ENCODE measurements at places on chromosomes 3 and 15.

- no peak for DNase-seq
Observed at GRCh38 chr3:16441371-16441875, 72.1 kb downstream of the RFTN1 start.

- DNase-seq, result no peak
Observed at GRCh38 chr3:188171682-188172467, 17.9 kb downstream of the LPP start.

DNA sequence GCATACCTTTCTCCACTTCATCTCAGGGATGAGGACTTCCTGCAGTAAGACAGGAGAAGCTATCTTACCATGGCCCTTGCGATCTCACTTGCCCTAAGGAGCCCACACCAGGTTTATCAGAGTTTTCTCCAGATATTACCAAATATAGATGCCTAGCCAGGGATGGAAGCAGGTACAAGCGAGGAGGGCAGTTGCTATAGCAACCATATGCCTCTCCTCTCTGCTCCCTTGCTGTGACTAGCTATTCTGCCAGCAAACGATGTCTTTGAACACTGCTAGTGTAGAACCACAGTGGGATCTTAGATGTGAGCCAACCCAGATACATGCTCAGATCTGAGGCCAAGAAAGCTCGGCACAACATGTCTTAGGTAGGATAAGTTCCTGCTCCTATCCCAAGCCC is 33.9 kb downstream of the GRAMD2A start:
- no peak for DNase-seq

DNA sequence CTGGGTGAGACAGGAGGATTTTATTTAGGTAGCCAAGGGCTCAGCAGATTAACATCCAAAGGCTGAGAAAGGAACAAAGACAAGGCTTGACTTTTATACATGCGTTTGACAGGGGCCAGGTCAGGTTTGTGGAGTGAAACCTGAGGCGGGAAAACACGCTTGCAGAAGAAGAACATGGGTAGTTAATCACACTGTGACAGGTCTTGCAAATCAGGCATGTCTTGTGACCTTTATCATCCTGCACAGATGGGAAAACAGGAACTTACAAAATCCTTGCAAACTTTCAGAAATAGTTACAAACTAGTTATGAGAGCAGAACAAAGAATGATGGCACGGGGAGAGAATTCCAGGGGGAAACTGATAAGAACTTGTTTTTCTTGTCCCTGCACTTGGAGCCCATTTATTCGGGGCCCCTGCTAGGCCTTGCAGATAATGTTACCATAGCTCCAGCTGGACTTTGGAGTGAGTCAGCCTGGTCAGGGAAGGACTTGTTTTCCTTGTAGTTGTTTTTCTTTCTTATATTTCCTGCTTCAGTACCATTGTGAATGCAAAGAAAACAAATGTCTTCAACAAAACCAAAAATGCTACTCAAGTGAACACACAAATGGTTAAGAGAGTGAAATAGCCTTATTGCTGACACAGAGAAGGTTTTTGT is 965.9 kb upstream of the ROBO1 start:
- no peak for DNase-seq

DNA sequence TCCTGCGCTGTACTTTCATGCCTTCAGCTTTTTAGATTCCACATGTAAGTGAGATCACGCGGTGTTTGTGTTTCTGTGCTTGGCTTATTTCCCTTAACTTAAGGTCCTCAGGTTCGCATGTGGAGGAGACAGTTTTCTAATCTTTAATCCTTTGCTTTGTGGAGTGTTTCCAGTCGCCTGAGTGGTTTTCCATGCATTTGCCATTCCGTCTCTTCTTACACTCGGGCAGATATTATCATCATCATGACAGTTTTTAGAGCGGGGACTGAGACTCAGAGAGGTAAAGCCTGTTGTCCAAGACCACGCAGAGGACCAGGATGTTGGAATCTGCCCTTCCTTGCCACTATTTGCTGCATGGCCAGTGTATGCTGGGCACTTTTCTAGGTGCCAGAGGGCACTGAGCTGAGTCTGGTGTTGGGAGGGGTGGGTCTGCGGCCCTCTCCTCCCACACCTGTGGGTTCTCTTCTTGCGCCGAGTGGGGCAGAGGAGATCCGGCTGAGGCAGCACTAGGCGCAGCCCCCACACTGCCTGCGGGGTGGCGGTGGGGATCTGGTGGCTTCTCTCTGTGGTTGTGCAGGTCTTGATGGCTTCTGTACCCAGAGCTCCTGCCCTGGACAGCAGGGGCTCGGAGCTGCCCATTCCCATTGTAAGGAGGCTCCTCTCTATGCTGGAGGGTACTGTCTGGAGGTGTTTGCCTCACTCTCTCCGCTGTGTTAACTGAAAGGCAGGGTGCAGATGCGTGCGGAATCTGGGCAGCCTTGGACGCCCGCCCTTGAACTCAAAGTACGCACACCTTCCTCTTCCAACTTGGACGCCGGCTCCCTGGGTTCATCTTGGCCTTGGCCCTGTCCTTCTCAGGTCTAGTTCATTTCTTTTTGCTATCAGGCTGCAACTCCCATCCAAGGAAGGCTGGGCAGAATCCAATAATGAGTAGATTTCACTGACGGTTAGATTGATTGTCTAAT is 156.0 kb upstream of the RGMA start:
- DNase-seq, result no peak

GRCh38 chr3:102233881-102234280 is 200.9 kb upstream of the ZPLD1 start:
- no peak for DNase-seq

GRCh38 chr15:47486040-47486439 is 231.3 kb upstream of the SEMA6D start:
- DNase-seq, result no peak

DNA sequence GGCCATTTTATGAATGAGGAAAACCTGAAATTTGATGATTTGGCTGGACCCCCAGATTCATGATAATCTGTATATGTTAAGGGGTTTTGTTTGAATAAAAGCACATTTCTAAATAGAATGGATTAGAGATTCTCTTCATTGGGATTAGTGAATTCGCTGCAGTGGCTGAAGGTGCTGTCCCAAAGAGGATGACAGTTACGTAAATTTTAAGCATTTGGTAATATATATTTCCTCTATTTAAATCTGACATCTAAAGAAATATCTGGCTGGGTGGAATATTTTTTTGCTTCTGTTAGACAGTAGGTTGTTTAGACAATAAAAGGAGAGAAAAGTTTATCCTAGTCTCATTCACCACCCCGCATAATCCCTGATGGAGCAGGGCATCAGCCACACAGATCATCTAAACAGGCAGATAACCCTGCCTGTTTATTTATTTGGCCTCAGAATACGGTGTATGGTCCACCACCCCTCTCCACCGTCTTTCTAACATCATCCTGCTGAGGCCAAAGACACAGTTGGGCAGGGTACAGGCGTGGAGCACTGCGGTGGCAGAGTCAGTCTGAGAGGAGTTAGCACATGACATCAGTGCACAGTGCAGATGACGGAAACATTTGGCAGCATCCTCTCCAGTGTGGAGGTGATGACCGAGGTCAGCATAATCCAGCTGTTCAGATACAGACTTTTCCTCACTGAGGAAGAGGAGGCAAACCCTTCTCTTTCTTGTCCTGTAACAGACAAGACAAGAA is 20.4 kb upstream of the NFKBIZ start:
- DNase-seq, result no peak

DNA sequence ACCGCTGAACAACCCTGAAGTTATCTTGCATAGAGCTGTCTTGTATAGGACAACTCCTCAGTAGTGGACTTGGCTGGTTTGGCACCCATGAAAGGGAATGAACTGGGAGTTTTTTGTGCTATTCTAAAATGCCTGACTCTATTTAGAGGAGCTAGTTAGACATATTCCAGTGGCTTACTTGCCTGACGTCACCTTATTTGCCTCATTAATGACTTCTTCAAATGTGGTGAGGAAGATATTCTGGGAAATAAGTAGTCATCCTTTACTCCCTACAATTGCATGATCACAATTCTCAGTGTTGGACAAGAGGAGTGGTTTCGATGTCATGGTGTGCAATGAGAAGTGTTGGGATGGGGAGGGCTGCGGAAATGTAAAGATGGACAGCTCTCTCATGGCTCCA is 509.2 kb upstream of the MDFIC2 start:
- no peak for DNase-seq

- no peak for DNase-seq
Observed at GRCh38 chr3:159748425-159748824, 240.2 kb upstream of the IL12A start.

DNA sequence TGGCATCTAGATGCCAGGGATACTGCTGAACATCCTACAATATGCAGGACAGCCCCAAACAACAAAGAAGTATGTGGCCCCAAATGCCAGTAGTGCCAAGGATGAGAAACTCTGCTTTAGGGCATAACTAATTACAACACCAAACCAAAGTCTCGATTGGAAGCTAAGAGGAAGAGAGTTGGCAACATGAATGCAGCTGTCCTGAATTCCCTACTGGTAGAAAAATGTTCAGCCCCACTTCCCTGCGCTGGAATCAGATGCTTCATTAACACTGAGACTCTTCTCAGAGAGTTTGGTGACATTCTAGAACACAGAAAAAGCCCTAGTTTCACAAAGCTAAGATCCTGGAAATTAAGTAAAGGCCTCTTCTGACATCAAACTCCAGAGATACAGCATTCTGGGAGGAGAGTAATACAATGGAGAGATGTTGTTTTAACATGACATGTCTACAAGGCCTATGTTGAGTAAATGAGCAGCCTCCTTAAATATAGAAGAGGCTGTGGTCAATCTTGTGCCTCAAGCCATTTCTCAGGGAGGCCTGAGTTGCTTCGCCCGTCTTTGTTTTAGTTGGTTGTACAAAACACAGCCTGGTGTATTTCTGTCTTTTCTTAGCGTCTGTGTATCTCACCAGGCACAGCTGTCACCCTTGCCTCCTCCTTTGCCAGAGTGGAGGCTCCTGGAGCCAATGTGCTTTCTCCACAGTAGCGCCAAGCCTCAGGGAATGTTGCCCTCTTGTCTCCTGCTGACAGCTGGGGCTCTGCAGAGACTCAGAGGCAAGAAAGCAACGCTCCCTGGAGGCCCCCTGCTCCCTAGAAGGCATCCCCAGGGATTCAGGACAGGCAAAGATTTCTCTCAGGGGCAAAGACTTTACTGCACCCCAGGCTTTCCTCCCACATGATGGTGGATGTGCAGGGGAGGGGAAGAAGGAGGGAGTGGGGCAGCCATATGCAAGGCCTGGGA is 25.1 kb upstream of the CTNNB1 start:
- DNase-seq, result no peak

DNA sequence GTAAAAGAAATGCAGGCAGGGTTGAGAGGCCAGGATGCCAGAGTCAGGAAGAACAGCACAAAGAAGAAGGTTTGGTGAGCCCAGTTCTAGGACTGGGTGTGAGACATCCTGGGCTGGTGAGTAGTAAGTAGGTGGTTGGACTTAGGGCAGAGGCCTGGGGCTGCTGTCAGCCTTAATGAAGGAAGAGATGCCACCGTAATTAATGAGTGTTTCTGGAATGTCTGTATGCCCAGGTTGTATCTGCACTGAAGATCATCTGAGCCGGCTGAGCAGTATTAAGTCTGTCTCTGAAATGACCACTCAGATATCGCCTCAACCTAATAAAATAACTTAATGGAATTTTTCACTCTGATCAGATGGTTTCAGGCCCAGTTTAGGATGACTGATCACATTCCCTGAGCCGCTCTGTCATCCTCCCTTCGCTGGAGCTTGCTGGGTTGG is 532.9 kb upstream of the IL12A start:
- no peak for DNase-seq

DNA sequence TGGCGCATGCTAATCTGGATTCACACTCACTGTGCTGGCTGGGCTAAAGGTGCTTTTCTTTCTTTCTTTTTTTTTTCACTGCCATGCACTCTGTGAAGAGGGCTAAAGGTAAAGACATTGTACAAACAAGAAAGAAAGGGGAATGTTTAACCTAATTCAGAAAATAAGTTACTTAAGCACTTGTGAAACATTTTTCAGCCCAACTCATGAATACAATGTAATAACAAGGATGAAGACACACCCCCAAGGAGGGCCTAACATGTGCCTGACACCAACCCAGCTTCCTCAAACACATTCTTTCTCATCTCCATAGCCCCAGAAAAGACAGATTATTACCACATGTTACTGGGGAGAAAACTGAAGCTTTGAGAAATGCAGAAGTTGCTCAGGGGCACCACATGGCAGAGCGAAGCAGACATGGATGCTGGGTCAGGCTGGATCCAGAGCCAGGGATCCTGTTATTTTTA is 5.7 kb downstream of the STIMATE start:
- no peak for DNase-seq

DNA sequence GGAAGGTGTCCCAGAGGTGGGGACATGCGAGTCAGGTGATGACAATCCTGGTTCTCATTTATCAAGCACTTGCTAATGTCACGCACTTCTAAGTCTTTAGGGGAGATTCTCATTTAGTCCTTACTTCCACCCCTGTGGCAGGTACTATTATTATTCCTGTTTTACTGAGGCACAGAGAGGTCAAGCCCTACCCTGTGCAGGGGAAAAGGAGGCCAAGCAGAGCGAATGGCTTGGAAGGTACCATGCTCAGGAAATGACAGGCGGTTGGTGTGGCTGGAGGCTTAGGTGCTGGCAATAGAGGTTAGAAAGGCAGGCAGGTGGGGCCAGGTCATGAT is 268.9 kb downstream of the UACA start:
- no peak for DNase-seq

DNA sequence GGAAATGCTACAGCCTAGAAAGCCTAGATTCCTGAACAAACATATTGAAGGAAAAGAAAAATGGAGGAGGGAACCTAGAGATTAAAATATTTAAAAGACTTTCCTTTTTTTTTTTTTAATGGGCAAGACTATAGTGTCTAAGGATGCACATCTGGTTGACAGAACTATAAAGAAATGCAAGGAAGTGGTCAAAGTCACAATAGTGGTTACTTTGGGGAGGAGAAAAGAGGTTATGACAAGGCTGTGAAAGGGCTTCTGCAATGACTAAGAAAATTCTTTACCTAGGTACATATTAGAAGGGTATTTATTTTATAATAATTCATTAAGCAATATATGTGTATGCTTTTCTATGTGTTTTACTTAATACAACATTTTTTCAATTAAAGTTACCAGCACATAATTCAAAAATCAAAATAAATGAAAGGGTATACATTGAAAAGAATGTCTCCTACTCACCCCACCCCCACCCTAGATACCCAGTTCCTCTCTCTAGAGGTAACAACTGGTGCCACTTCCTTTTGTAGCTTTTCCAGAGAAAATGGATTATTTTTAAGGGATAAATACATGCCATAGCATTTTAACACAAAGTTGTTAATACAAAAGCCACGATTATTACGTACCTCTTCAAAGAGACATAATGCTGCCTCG is 70.1 kb downstream of the HERC1 start:
- no peak for DNase-seq

- DNase-seq, result no peak
Observed at GRCh38 chr3:25901796-25902195, 111.9 kb downstream of the OXSM start.

GRCh38 chr3:50600141-50600753 is 11.3 kb downstream of the CISH start:
- no peak for DNase-seq
